NCI-H1930 (cell line): ENCODE measurements at places on chromosomes 11 and 22.

DNA sequence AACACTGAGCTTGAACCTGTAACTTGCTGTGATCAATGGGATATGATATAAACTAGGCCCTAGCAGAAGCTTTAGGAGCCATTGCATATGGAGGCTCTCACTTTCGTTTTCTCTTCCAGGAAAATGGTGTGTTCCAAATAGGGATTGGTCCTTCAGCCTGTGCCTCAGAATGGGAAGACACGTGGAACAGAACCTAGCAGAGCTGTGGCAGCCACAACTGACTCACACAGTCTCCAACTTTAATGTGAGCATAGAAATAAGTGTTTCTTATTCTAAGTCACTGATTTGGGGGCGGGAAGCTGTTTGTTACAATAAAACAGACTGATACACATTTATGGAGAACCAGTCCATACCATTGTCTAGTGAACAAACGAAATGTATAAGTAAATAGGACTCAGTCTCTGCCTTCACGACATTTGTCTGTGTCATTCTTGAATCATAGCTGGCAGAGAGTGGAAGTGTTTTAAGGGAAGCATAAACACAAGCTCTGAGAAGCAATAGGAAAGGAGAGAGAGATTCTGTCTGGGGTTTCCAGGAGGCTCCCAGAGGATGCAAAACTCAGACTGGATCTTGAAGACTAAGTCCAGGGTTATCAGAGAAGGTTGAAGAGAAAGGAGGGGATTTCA is 97.3 kb downstream of the GALNT18 start:
- DNase-seq = no peak

DNA sequence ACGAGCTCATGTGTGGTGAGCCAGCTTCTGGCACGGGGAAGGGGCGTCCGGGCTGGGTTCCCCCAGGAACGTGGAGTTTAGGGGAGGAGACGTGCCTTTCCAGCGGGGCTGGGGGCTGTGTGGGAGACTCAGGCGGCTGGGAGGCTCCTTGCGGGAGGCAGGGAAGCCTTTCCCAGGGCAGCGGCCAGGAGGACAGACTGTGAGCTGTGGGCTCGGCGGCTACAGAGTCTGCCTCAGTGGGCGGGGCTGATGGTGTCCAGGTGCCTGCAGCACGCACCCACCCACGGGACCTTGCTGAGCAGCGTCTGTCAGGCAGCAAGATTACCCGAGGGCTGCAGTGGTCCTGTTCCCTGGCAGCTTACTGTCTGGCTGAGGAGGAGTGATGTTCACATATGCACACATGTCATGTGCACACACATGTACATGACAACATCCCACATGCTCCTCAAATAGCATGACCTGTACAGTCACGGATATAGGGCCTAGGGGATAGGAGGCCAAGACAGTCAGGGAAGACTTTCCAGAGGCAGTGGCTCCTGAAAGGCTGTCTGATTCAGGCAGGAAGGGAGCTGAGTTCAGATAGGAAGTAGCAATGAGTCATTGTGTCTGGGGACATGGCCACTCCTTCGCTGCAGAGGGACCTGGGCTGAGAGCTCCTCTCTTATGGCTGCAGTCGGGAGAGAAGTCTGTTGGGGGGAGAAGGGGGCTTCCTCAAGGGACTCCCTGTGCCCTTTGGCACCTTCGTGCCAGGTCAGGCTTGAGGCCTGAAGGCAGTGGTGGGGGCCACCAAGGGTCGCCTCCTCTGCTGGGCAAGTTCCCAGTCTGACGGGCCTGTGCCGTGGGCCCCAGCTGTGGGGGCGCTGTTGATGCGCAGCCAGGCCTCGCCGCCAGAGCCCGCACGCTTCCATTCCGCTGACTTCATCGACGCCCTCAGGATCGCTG is 23.3 kb upstream of the PPP6R3 start:
- no peak for DNase-seq

DNA sequence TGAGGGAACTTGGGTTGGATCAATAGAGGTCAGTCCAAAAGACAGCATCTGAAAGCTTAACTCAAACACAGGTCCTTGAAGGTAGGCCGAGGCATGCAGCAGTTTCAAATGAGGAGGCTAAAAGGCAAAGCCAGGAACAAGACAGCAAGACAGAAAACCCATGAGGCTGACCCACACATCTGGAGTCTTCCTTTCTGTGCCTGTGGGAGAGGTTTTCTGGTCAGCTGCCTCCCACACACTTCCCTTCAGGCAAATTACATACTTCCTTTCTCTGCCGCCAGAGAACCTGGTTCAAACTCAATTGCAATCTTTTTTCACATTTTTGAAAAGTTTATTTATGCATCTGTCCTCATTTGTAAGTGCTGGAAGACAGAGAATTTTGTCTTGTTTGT is 29.8 kb upstream of the CRTAM start:
- DNase-seq = no peak

DNA sequence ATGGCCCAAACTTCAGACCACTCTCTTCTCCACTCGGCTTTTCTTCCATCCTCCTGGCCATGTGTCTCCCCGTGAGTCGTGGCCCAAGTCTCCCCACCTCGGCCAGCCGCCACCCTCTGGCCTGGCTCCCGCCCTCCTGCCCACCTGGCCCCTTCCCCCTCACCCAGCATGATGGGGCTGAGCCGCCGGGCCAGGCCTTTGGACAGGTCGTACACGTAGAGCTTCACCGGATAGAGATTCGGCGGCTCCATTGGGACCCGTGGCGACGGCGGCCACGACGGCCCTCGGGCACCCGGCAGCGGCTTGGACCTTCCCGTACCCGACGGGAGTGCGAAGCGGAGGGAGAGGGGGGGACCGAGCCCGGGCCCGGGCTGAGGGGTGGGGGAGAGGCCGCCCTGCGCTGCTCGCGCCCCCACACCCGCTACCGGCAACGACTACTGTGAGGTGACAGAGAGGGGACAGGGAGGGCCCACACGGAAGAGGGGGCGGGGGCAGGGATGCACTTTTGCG is at the start of gene DESI1:
Gene DESI1 (minus strand): TSS at position 455 of the 510 bp plus-strand sequence. CDS start 204 bp downstream, at position 251.
- DNase-seq = peak; percentile 43

GRCh38 chr11:123859731-123860130 is 25.7 kb downstream of the TMEM225 start:
- no peak for DNase-seq

DNA sequence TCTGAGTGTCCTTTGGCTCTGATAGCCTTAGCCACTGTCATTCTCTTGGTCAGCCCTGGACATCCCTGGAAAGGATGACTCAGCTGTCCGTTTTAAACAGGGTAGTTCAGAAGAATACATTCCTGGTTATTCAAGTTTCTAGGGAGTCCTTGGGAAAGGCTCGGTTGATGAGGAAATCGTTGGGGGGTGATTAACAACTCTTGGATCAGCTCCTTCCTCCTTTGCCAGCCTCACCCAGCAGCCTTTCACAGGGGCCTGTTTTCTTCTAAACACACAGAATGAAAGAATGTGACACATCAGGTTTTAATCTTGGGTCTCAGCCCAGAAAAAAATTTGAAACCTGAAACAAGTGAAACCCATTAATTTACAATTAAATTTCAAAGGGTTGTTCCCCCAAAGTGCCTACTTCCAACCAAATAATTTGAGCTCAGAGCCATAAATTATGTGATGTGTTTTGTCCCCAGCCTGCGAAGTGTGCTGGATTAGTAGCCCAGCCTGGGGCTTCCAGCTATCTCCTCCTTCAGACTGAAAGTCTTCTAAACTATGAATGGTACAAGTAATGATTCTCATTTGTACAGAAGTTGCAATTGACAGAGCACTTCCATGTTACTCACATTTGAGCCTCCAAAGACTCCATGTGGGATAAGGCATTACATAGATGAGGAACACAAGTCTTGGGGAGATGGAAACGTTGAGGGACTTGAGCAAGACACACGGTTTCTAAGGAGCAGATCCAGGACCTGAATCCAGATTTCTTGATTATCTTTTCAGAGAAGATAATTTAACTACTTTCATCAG is 19.3 kb upstream of the MRGPRX2 start:
- no peak for DNase-seq

GRCh38 chr22:39434243-39434653 is 22.6 kb upstream of the MGAT3 start:
- DNase-seq = no peak

- no peak for DNase-seq
Measured at GRCh38 chr11:115616971-115617370, 112.8 kb upstream of the CADM1 start.

DNA sequence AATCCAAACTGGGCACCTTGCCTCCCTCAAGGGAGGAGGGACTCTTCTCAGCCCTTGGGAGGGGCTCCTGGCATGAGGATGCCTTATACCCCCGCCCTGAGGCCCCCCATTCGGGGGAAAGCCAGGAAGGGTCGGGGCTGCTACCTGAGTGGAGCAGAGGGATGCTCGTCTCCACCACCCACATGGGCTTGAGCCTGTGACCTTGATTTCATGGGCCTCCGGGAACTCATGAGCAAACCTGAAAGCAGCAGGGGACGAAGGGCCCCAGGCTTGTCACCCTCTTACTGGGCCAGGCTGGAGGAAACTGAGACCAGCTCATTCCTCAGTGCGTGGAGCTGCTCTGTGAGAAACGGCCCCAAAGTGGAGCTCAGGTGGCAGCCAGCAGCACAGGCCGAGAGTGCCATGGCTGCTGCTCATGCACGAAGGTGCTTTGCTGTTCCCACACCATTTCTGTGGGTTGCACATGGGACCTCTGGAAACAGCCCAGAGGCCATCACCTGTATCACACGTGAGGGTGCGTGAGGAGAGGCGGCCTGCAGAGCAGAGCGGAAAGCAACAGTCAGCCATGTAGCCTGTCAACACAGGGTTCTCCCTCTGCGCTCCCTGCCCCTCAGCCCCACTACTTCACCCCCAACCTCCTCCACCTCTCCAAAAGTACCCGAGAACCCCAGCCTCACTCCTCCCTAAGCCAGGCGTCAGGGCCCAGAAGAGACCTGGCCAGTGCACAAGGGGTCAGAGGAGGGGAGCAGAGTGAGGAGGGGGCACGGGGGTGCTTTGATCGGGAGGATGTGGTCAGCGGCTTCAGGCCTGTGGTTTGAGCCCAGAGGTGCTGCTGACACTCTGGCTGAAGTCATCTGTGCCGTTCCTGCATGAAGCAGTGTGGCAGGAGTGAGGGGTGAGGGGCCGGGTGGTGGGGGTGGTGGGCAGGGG is 14.1 kb upstream of the IL2RB start:
- DNase-seq = no peak

DNA sequence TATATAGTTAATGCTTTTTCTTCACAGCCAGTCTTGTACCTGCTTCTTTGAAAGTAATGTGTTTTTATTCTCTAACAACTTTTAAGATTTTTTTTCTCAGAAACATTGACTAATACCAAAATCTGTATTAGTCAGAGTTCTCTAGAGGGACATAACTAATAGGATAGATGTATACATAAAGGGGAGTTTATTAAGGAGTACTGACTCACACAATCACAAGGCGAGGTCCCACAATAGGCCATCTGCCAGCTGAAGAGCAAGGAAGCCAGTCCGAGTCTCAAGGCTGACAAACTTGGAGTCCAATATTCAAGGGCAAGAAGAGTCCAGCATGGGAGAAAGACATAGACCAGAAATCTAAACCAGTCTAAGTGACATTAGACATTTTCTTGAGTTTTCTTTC is 140.0 kb downstream of the RAB38 start:
- DNase-seq = no peak

DNA sequence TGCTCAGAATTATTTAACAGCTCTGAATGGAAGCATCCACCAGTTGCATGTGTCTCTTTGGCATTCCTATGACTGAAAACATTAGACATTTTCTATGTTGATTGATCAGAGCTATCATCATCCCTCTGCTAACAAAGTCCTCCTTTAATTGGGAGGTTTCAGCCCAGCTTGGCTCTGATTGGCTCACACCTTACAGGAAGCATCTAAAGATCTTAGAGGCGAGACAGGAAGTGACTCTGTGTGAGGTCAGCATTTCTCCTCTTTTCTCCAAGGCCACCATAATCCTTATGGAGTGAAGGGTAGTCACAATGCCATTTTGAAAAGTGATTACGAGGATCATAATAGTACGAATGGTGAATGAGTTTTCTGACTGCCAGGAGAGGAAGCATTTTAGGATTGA is 260.8 kb downstream of the MIAT start:
- no peak for DNase-seq
